IPS DF 19.7 (cell line): ENCODE measurements at places on chromosomes 3 and 15.

DNA sequence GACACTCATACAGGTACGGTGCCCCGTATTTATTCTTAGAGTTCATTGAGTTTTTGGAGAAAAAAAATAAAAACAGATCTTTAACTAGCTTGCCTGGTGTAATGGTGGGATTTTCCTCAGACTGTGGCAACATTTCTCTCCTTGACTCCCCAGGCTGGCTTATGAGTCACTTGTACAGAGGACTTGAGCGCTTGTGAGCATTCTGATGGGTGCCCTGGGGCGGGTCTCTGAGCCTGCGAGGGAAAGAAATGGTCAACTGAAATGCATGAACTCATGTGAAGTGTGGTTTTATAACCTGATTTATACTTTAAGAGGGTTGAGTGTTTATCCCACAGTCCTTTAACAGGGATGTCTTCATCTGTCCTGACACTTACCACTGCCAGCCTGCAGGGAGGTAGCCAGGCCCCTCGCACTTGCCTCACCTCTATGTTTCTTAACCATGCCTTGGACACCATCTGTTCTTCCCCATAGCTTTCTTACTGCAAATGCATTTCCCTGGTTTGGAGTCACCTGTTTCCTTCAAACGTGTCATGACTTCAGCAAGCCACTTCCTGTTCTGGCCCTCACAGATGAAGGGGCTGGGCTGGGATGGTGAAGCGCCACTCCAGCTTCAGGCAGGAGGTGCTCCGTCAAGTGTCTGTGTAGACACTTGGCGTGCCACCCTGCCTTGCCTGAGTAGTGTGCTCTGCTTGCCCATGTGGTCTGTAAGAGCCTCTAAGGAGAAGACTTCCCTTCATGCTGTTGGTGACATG is 118.7 kb downstream of the PDE8A start:
- no peak for DNase-seq

DNA sequence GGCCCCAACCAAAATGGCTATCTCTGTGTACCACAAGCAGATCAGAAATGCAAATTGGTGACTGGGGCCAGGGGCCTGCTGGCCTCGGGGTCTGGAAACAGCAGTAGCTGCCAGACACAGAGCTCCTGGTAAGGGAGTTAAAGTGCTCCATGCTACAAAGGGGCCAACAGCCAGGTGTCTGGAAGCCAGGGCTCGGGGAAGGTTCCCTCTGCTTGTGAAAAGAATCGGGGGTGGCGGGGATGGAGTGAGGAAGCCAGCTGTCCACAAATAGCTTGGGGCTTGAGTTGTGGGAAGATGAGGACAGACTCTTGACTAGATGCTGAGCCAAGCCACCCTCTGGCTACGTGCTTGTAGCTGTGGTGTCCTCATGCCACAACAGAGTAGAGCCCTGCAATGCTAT is 39.3 kb downstream of the CHRD start:
- no peak for DNase-seq

- DNase-seq: no peak
Observed at GRCh38 chr3:130729154-130729553, 17.5 kb downstream of the PIK3R4 start.

- DNase-seq: no peak
Observed at GRCh38 chr15:59295261-59296001, 77.2 kb downstream of the MYO1E start.

DNA sequence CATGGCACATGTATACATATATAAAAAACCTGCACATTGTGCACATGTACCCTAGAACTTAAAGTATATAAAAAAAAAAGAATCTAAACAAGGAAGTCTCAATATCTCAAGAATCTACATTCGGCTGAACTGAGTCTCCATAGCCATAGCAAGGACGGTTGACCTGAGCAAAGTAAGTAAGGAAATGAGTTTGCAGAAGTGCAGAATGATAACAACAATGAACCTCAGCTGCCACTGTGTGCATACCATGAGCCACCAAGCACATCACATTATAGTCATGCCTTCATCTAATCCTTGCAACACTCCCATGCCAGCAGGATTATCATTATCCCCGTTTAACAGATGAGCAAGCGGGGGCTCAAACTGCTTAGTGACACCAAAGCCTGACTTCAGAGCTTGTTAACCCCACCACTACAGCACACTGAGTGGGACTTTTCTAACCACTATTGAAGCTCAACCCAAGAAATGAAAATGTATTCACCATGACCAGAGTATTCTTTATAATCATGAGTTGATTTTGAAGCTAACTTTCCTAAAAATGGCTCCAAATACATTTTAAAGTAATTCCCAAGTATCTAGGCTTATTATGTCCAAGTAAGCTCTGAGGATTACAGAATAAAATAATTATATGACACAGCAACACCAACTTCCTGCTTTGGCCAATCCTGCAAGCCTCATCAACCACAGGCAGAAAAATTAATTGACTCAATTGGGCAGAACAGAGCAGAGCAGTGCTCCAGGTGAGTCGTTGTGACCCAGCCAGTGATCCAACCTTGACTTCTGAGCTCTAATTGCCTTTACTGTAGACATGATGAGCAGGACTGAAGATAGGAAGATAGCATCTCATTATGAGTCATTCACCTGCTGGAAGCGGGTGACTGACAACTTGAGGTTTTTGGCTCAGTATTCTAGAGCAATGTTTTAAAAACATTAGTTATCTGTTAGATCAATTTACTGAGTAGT is 47.3 kb upstream of the IL12A start:
- no peak for DNase-seq

DNA sequence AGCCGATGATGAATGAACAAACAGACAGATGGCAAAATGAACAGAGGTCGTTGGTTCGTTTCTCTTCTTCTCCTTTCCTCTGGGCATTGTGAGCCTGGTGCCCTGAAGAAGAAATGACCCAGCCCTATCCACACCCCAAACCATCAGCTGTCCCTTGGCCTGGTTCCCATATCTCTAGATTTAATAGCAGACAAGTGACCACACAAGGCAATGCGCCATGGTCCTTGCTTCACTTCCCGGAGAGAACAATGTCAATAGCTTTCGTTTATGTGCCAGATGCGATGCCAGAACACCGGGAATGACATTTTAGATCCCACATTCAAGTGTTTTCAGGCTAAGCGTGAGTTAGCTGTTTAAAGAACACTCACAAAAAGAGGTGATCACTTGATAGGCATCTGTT is 17.7 kb downstream of the POC1A start:
- DNase-seq: no peak

DNA sequence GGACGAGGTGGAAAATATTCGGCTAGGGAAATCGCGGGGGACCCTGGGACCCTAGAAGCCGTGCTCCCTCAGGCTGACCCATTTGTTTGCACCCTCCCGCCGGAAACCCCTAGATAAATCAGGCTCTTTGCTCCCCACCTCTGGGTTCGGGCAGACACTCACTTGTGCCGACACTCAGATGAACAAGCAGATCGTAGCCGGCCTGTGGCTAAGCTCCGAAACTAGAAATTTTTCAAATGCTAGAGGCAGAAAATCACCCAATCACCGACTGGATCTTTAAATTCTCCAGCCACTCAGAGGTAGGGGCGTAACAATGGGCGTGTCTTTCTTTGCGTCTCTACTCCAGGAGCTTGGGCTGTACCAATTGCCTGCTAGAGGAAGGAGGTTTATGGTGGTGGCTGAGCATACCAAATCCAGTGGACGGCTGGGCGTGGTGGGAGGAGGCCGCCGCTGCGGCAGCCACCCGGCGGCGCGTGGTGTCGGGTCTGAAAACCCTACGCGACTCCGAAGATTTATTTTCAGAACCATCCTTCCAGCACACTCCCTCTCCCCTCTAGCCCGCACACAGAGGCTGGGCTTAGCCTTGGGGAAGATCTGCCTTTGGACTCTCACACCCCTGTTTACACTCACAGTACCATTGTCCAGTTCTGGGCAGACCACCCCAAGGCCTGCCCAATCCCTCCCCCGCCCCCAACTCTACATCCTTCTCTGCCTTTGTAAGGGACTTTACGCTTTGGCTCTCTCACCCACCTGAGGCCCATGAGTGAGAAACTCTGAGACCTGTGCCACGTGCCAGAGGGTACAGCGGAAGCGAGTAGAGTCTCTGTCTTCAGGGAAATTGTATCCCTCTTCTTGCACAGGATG is at the start of gene PIF1:
PIF1 (minus strand) TSS at position 217 of the 864 bp plus-strand sequence. CDS start 1,312 bp downstream, outside the sequence.
- peak; percentile 99 for DNase-seq

GRCh38 chr15:70753101-70753829 is 10.1 kb downstream of the UACA start:
- no peak for DNase-seq

GRCh38 chr3:105238367-105238766 is 128.3 kb upstream of the ALCAM start:
- DNase-seq: no peak

- DNase-seq: no peak
Observed at GRCh38 chr3:31610700-31611275, 78.1 kb downstream of the STT3B start.

- no peak for DNase-seq
Observed at GRCh38 chr15:26615927-26616302, 157.0 kb downstream of the GABRB3 start.

- DNase-seq: no peak
Observed at GRCh38 chr3:129485721-129486663, 42.4 kb upstream of the RHO start.

- no peak for DNase-seq
Observed at GRCh38 chr3:67719333-67719732, 64.9 kb upstream of the SUCLG2 start.

- DNase-seq: no peak
Observed at GRCh38 chr3:5190147-5190791, 2.8 kb downstream of the EDEM1 start.

GRCh38 chr3:38139191-38139590 is 730 bp downstream of the MYD88 start:
- DNase-seq: no peak

DNA sequence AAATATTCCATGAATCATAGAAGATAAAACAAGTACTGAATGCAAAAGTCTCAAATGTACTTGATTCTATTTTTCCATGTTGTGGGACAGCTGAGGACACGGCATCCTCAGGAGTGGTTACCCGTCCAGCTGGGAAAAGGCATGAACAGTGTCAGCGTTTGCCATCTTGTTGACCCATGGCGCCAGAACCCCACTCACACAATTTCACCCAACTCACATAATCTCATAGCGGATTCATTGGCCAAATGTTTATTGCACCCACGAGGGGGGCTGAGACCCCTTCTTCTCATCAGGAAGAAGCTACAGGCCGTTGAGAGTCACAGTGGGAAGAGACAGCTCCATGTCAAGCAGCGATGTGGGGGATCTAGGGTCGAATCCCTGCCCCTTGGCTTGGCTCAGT is 72.9 kb downstream of the OCA2 start:
- no peak for DNase-seq

GRCh38 chr3:81936817-81937216 is 175.4 kb upstream of the GBE1 start:
- no peak for DNase-seq

DNA sequence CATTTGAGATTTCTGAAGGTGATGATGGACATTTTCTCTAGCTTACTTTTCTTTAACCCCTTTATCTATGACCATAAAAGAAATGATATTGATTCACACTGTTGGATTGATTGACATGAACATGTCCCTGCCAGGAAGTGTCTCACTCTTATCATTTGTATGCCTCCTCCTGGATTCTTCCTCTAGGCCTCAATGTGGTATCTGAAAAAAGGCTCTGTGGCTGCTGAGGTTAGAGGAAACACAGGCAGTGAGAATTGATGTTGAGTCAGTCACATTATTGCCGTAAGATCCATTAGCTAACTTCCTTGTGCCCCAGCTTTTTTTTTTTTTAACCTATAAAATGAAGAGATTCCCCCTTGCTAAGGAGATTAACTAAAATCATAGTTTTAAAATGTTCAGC is 8.0 kb upstream of the THRB start:
- no peak for DNase-seq

DNA sequence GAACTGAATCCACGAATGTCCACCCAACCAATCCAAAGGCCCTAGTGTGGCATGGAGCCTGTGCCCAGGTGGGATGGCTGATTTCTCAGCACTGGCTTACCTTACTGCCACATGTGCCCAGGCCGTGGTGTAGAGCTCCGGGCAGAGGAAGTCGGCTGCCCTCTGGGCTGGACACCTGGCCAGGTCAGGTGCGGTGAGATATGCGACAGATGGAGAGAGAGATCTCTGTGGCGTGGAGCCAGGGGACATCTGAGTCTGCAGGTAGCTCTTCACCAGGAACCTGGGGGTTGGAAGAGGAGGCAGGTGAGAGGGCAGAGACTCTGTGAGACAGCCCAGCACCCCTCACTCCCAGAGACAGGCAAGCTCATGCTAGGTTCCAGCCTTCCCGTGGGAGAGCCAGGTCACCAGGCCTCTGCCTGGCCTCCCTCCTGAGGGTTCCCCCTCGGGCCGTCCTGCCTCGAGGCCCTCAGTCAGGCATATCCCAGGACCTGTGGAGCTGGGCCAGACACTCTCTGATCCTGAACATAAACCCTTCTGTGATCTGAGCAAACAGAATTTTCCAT is 12.6 kb downstream of the ACOX2 start:
- no peak for DNase-seq

- DNase-seq: peak; percentile 20
Observed at GRCh38 chr15:96893159-96893906, 562.8 kb downstream of the NR2F2 start.

DNA sequence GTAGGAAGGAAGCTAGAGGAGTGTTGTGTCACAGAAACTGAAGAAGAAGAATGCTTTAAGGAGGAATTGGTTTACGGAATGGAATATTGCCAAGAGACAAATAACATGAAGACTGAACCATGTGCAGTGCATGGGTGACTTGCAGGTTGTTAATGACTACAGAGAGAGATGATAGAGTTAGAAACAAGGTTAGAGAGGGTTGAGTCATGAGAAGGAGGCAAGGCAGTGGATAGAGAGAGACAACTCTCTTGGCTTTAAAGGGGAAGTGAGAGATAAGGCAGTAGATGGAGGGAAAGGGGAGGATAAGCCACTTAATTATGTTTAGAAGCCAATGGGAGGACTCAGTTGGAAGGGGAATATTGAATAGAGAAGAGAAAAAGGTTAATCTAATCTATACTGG is 119.3 kb upstream of the CCNL1 start:
- DNase-seq: no peak

DNA sequence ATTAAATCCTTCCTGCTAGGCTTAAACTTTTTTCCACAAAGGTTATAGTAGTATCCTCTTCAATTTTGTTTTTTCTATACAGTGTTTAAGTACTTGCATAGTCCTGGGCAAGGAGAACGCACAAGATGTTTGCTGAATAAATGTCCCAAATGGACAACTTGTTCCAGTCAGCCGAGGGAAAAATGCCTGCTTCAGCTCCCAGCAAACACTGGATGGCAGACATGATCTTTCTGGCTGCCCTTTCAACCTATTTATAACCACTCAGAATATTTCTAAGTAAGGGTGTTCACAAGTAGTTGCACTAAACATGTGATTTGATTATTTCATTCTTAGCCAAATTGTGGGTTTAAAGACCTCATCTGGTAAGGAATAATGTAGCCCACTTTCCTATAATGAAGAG is 29.8 kb downstream of the GNB4 start:
- no peak for DNase-seq

DNA sequence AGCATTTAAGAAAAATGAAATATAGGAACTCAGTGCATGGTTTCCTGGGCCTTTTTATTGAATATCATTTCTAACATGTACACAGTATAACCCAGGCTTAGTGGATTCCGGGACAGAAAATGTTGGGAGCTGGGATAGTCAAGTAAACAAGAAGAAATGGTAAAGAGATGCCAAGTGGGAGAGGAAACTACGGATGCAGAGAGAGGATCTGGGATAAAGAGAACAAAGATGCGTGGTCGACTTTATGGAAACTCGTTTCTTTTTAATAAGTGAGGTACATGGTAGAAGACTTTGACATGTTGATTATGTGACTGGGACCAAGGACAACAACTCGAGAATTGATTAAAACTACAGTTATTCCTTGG is 1.2 kb upstream of the GPR176 start:
- DNase-seq: no peak

- DNase-seq: no peak
Observed at GRCh38 chr15:85828874-85829273, 34.1 kb upstream of the KLHL25 start.

GRCh38 chr15:28873585-28874190 is 12.1 kb upstream of the APBA2 start:
- DNase-seq: no peak
